Psoas muscle (tissue), 8 donors: ENCODE measurements at places on chromosomes 13 and 19. TPM values are rescaled to one million over a fixed set of nuclear protein-coding genes. Genes with fewer than 3 reads are reported as not detected.

- peaks cover 8% of the 10 kb centered on the region for H3K4me1 ChIP-seq
- H3K4me3 ChIP-seq = no peak overlapping the region
- no peaks in the 10 kb centered on the region for H3K27me3 ChIP-seq
- DNase-seq = no peak
These were observed 13.5 kb upstream of the BCL3 start for GRCh38 chr19:44735011-44735410.

- no peak overlapping the region for H3K4me3 ChIP-seq
- DNase-seq = no peak
- H3K4me1 ChIP-seq = peaks cover 34% of the 10 kb centered on the region
- H3K36me3 ChIP-seq = no peaks in the 10 kb centered on the region
- peak overlapping the region; percentile 68 for H3K27ac ChIP-seq
These were observed 30.4 kb downstream of the ARHGEF7 start for GRCh38 chr13:111145506-111145905.

DNA sequence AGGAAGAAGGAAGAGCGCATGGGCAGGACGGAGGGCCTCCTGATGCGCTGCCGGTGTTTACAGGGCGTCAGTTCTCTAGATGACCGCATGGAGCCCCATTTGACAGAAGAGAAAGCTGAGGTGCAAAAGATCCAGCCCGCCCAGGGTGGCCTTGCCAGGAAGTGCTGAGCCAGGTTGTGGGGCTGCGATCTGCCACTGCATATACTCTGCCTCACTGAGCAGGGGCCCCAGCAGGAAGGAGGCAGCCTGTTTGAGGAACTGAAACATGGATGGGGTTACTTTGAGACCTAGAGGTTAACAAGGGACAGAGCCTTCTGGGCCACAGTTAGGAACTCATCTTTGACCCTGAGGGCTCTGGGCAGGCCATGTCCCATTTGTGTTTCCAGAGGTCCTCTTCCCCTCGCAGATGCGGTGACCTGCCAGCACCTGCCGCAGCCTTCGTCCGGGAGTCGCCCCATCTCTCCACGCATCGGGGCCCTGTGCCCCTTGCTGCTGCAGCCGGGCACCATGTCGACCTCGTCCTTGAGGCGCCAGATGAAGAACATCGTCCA is 3.2 kb downstream of the EPN1 start:
- H3K4me3 ChIP-seq = no peak overlapping the region
- H3K27ac ChIP-seq = no peak overlapping the region
- H3K4me1 ChIP-seq = peaks cover 30% of the 10 kb centered on the region
- peaks cover 6% of the 10 kb centered on the region for H3K36me3 ChIP-seq

- no peak overlapping the region for H3K4me3 ChIP-seq
- DNase-seq = no peak
- peaks cover 74% of the 10 kb centered on the region for H3K4me1 ChIP-seq
- no peaks in the 10 kb centered on the region for H3K36me3 ChIP-seq
- H3K27ac ChIP-seq = peak overlapping the region; percentile 10
These were observed 11.0 kb downstream of the GAS6 start for GRCh38 chr13:113852536-113853517.

DNA sequence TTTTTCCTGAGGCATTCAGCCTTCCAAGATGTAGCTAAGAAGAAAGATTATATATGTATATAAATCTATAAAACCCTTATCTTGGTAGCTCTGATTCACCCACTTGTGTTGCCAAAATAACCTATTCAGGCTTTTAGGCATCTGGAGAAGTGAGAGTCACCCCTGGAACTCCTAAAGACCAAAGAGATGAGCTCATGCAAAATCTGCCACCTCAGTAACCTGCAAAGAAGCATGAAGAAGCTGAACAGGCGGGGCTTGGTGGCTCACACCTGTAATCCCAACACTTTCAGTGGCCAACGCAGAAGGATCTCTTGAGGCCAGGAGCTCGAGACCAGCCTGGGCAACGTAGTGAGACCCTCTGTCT is 393.7 kb downstream of the FOXO1 start:
- no peak for DNase-seq
- no peak overlapping the region for H3K27ac ChIP-seq
- H3K4me3 ChIP-seq = no peak overlapping the region
- H3K4me1 ChIP-seq = peaks cover 13% of the 10 kb centered on the region

DNA sequence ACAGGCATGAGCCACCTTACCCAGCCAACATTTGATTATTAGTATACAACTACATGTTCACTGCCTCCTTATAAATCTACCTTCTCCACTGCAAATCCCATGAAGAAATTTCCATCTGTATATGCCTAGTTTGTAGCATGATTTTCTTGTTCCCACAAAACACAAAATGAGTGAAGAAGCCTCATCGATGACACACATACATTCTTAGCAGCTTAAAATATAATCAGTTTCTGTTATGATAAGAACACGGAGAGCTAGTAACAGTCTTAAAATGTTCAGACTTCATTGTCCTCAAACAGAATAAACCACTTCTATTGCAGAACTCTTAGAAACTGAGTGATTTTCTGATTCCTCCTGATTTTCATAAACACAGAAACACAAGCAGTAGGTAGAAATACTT is 740.5 kb downstream of the PCDH9 start:
- no peaks in the 10 kb centered on the region for H3K36me3 ChIP-seq
- DNase-seq = no peak
- H3K27ac ChIP-seq = no peak overlapping the region
- no peaks in the 10 kb centered on the region for H3K27me3 ChIP-seq
- no peak overlapping the region for H3K4me3 ChIP-seq

DNA sequence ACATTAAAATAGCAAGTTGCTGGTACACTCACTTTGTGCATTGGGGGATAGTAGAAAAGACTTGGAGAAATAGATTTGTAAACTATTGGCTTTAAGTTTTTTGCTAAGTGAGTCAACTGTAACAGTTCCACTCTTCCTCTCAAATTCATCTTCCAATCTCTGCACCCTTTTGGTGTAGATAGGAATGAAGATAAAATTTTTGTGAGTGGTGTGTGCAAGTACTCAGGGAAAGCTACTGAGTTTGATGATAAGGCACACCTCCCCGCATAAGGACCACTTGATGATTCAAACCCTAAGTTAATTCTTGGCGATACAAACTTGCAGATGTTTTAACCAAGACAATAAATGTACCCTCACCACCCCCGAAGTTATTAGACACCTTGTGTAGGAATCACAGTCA is 168.3 kb upstream of the SLITRK1 start:
- H3K4me3 ChIP-seq = no peak overlapping the region
- H3K27me3 ChIP-seq = no peaks in the 10 kb centered on the region
- H3K4me1 ChIP-seq = no peaks in the 10 kb centered on the region
- no peak for DNase-seq
- no peaks in the 10 kb centered on the region for H3K36me3 ChIP-seq

DNA sequence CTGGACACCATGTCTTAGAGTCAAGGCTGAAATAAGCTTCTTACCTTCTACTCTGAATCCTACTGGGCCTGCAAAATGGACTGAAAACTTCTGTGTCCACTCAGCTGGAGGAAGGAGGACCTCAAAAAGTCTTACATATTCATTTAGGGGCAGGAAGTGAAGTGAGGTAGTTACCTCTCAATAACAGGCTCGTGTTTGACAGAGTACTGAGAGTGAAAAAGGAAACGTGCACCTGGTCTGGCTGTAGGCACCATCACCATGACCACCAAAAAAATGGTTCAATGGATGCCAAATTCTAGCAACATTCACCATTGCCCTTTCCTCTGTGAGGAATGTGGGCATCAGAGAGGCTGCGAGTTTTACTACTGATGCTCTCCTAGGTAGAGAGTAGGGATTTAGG is 176.2 kb downstream of the RFC3 start:
- no peaks in the 10 kb centered on the region for H3K27me3 ChIP-seq
- no peak for DNase-seq
- no peak overlapping the region for H3K27ac ChIP-seq
- no peak overlapping the region for H3K4me3 ChIP-seq
- H3K4me1 ChIP-seq = no peaks in the 10 kb centered on the region

DNA sequence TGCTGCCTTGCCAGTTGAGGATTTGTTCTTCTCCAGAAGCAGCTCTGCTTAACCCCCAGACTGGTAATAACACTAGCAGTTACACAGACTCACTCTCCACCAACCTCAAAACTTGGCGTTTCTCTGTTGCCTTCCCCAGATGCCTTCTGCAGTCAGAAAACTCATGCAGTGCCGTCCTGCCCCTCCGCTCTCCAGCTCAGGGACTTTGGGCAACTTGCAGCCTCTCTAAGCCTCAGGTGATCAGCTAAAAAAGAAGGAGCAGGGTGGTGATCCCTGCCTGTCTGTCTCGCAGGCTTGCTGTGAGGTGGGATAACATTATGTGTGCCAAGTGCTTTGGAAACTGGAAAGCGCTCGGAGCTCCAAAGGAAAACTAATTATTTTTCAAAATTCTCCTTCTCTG is 391.6 kb downstream of the HS6ST3 start:
- no peak overlapping the region for H3K27ac ChIP-seq
- no peaks in the 10 kb centered on the region for H3K27me3 ChIP-seq
- no peak for DNase-seq
- no peaks in the 10 kb centered on the region for H3K4me1 ChIP-seq
- no peaks in the 10 kb centered on the region for H3K36me3 ChIP-seq

- H3K4me1 ChIP-seq = no peaks in the 10 kb centered on the region
- no peak overlapping the region for H3K27ac ChIP-seq
- DNase-seq = no peak
- H3K36me3 ChIP-seq = no peaks in the 10 kb centered on the region
These were observed 860.5 kb downstream of the PCDH9 start for GRCh38 chr13:66369666-66370065.

DNA sequence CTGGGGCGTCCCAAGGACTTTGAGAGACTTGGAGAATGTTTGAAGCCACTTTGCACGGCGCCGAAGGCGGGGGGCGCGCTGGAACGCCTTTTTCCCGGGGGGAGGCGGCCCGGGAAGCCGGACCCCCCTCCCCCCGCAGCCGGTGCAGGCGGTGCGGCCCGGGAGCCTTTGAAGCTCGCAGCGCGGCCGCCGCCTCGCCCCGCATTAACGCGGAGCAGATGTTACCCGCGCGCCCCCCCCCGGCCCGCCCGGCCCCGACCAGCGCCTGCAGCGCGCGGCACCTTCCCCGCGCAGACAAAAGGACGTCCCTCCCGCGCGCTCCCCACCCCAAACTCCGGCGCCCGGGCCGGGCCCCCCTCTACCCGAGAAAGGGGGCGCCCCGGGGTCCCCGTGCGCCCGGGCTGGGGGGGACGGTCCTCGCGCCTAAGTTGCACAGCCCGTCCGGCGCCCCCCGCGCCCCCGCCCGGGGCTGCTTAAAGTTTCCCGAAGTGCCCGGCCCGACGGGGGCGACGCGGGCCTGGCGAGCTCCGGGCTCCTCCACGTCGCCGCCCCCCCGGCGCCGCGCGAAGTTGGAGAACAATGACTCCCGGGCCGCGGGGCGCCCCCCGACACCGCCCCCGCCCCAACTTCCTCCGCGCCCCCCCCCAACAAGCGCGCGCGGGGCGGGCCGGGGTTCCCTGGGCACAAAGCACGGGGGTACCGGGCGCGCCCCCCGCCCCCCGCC is 685 bp downstream of the TCF3 start:
- H3K36me3 ChIP-seq = no peaks in the 10 kb centered on the region
- peak; percentile 68 for DNase-seq
- peaks cover under 1% of the 10 kb centered on the region for H3K27me3 ChIP-seq
- H3K4me3 ChIP-seq = peak overlapping the region; percentile 90
- peaks cover 12% of the 10 kb centered on the region for H3K4me1 ChIP-seq

GRCh38 chr19:17605761-17606589 is 50.5 kb downstream of the COLGALT1 start:
- no peak overlapping the region for H3K27ac ChIP-seq
- peaks cover 4% of the 10 kb centered on the region for H3K4me1 ChIP-seq
- H3K27me3 ChIP-seq = peaks cover 13% of the 10 kb centered on the region

The GFY gene
- not detected for polyA plus RNA-seq

The COX6B2 gene
- not detected for polyA plus RNA-seq

The COL4A2 gene
- polyA plus RNA-seq = 37.9 TPM

The DIRAS1 gene
- polyA plus RNA-seq = 5.7 TPM
